Iris pigment epithelial cell (primary cell): ENCODE measurements at places on chromosomes 4 and X.

GRCh38 chrX:13836575-13836974 lies 19.7 kb upstream of the GPM6B start:
- DNase-seq: no peak

DNA sequence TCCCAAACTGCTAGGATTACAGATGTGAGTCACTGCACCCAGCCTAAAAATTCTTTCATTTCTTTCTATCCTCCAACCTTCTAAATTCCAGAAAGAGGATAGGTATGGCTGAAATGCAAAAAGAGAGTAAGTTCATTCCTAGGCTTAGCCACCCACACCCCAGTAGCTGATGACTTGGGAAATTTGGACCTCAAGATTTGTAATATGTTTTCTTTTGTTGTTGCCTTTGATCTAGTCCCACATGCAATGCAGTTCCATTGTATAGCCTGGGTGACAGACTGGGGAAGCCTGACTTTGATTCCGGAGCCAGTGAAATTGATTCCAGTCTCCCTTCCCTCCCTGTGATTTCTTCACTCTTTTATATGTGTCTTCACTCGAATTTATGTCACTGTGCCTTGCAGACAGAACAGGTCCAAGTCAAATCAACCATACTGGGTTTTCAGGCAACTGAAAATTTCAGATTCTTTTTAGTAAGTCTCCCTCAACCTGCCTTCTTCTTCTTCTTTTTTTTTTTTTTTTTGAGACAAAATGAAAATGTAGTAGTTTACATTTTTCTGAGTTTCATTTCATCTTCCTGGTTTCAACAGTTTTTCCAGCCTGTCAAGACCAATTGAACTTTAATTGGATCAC lies 176.2 kb upstream of the RBPJ start:
- DNase-seq: peak; percentile 53

GRCh38 chr4:10013722-10014121 lies 7.6 kb downstream of the SLC2A9 start:
- peak; percentile 45 for DNase-seq

DNA sequence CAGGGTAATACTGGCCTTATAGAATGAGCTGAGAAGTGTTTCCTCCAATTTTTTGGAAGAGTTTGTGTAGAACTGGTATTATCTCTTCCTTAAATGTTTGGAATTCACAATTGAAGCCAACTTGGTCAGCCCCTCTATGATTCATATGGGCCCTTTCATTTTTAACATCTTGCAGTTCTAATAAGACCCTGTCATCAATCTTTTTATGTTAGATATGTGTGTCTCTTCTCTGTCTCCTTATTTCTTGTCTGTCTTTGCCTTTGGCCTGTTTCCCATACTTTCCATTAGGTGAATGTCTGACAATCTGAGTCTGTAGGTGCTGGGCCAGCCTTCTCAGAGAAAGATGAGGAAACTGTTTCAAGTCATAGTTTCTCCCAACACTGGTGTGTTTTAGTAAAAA lies 88.7 kb downstream of the SLC16A2 start:
- no peak for DNase-seq

DNA sequence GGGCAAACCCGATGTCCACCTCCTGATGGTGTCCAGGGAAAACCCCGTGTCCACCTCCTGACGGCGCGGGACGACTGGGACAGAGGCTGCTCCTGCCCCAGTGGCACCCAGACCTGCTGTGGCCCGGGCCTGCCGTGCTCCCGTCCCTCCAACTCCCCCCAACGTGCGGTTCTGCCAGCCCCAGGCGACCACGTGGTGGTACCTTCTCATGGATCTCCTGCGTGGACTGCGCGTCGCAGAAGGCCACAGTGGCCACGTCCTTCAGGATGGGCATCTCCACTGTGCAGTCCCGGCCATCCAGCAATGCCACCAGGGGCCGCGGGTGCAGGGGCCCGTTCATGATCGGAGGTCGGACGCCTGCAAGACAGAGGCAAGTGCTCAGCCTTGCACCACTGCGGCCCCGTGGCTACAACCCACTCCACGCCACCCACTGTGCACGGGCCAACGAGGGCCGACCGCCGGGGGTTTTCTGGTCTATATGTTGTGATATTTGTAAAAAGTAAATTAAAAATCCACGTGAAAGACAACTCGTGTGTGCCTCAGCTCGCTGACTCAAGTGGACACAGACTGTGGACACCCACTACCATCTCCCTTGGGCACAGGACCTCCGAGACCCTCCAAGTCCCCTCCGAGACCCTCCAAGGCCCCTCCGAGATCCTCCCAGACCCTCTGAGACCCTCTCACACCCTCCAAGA lies 10.8 kb downstream of the CTBP1 start:
- DNase-seq: no peak

DNA sequence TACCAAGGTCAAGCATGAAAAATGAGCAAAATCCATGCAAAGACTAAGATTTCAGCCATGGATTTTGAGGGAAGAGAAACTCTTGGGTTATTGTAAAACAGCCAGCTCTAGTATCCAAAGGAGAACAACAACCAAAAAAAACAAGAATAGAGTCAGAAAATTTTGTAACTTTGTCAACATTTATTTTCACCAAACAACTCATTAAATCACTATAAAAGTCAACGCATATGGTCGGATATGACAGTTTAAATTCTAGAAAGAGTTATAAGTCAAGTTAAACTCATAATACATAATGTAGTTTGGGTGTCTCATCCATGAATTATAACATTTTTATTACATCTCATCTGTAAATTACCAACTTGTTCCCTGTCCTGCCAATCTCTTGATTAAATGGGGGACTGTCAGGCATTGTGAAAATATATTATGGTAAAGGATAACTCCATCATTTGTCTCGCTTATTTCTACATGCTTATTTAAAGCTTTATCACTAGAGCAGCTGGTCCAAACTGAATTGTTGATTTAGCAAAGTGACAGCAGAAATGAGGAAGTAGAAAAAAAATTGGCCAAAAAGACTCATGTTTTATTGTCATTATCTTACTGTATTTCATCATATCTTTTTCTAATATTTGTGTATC lies 224.8 kb upstream of the NOCT start:
- no peak for DNase-seq

DNA sequence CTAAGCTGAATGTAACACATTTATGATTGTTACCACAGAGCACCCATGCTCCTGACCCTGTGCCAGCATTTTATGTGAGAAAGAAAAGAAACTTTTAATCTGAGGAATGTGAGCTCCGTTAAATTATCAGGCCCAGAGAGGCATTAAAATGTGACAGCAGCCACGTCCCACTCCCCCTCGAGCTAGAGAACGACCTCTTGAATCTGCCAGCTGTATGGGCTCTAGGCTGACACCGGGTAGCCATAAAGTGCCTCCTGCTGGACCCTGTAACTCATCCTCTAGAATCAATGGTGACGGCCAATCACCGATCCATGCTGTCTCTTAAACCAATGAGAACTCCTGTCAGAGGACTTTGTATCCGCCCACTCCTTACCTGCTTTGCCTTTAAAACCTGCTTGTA lies 110.2 kb upstream of the ADRA2C start:
- DNase-seq: no peak

- DNase-seq: peak; percentile 74
Observed at GRCh38 chr4:53916431-53916889, 147.9 kb downstream of the CHIC2 start.

GRCh38 chr4:185002784-185003183 lies 15.5 kb upstream of the HELT start:
- no peak for DNase-seq

GRCh38 chr4:96558466-96558865 lies 718.6 kb downstream of the PDHA2 start:
- DNase-seq: peak; percentile 9

- DNase-seq: peak; percentile 61
Observed at GRCh38 chrX:10326578-10326977, 169.8 kb downstream of the CLCN4 start.

GRCh38 chr4:174211622-174212044 lies 71.8 kb downstream of the FBXO8 start:
- DNase-seq: no peak

- DNase-seq: no peak
Observed at GRCh38 chr4:24795666-24796381, 451 bp downstream of the SOD3 start.

GRCh38 chr4:16785793-16786527 lies 112.5 kb downstream of the LDB2 start:
- peak; percentile 80 for DNase-seq

- DNase-seq: peak; percentile 71
Observed at GRCh38 chr4:74608151-74608949, 163.4 kb downstream of the AREG start.

GRCh38 chrX:95662200-95662599 lies 1022.4 kb upstream of the DIAPH2 start:
- no peak for DNase-seq

- DNase-seq: peak; percentile 89
Observed at GRCh38 chr4:102525097-102525496, 23.9 kb downstream of the NFKB1 start.
